ENCODE measurements at places on chromosomes 6 and 20.

DNA sequence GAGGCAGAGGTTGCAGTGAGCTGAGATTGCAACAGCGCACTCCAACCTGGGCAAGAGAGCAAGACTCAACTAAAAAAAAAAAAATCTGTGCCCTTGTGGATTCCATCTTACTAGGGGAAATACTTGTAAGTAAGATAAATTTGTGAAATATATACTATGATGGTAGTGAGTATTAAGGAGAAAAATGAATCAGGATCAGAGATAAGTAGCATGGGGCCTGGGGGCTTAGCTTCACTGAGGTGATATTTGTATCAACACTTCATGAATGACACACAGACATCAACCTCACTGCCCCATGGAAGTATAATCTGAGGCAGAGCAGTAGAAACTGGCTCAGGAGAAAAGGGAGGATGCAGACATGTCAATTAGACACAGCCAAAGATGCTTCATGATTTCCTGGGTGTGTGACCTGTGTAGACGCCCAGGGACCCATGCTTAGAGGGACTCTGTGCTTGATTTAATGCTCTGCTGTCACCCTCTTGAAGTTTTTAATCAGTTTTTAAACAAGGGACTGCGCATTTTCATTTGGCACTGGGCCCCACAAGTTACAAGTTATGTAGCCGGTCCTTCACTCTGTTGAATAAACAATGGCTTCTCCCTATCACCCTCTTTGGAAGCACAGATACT, 41.9 kb downstream of the PCNA start:
- no peak for DNase-seq

- no peak for DNase-seq
Observed at GRCh38 chr6:137698636-137699030, 168.4 kb upstream of the TNFAIP3 start.

DNA sequence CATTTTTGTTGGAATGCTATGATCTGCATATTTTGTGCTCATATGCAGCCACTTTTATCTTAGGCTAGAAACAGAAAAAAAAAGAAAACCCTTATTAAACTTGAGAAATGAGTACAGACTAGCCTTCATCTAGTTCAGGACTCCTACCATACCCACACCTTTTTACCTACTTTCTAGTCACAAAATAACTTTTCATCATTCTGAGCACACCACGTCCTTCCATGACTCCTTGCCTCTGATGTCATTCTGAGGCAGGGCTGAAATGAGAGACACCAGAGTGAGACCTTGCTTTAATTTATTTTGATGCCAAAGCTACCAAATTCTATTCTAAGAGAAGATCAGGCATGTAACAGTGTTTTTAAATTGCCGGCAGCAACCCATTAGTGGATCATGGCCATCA, 38.8 kb downstream of the SNX3 start:
- no peak for DNase-seq

DNA sequence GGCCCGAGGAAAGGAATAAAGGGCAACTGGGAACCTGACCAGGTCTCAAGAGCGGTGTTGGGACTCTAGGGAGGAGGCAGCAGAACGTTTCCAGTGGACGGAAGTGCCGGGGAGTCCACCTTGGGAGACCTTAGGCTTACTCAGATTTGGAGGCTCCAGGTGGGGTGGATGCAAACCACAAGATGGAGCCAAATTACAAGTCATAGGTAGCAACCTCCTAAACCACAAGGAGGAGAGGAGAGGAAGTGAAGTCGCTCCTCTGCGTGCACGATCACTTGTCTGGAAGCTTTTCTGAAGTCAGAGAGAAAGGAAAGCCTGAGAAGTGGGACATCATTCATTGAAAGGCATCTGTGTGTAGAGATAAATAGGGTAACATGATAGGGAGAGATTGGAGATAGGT, 9.3 kb downstream of the HLA-DOA start:
- DNase-seq: no peak

DNA sequence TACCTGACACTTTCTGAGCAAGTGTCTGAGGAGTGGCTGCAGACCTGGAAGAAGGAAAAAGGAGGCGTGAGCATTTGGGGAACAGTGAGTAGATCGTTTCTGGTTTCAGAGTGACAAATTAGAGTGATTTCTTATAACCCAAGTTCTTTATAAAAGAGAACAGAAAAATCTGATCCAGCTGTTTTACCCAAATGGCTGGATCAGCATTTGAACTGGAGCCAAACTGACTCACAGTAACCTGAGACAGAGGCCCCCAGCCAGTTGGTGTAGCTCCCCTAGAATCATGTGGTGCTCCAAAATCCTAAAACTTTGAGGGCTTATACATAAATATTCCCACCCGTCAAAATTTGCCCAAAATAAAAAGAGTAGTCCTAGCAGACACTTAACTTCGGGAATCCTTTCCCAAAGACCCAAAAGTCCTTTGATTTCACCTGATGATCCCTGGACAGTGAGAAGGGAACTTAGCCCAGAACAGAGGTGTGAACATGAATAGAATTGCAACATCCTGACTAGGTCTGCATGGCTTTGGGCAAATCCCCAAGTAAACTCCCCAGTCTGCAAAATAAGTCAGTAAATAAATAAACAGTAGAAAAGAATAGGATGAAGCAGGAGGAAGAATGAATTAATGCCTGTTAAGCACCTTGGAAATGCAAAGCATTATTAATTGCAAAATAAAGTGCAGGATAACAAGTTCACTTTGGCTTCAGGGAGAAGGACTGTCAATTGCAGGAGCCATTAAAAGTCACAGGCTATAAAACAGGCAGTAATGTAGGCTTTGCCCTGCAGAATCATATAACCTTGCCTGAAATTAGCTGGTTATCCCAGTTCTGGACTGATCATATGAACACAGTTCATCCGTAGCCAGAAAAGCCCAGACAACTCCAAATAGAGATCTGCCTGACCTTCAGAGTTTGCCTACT, 262.0 kb upstream of the JARID2 start:
- DNase-seq: no peak

- no peak for DNase-seq
Observed at GRCh38 chr20:62625516-62625915, 16.8 kb upstream of the SLCO4A1 start.

DNA sequence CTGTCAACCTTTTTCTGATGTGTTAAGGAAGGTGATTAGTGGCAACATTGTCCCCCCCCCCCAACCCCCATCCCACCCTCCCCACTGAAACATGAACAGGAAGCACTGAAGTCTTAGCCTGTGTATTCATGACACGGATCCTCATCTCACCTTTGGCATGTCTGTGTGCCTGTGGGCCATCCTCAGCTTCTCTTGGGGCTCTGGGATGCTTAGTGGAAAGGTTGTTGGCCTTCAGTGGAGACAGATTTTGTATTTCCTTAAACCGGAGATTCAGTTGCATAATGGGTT, 93.6 kb downstream of the RREB1 start:
- DNase-seq: no peak

GRCh38 chr6:21489826-21490225, 103.7 kb upstream of the SOX4 start:
- no peak for DNase-seq

DNA sequence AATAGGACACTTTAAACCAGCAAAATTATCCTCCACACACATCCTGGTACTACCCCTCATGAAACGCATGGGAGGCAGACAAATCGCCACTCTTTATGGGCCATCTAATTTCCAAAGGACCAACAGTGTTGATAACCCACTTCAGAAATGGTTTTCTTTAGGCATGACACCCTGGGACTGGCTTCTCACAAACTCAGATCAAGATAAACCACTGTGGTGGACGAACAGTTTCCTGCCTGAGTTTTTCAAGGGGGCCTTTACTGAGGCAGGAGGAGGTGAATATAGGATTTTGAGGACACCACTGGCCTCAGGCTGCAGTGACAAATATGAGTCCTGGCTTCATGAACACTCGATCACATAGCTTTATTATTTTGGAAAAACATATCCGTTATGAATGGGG, 26.0 kb downstream of the TRAM2 start:
- no peak for DNase-seq

GRCh38 chr6:35581633-35582032, 68.9 kb upstream of the TULP1 start:
- no peak for DNase-seq

DNA sequence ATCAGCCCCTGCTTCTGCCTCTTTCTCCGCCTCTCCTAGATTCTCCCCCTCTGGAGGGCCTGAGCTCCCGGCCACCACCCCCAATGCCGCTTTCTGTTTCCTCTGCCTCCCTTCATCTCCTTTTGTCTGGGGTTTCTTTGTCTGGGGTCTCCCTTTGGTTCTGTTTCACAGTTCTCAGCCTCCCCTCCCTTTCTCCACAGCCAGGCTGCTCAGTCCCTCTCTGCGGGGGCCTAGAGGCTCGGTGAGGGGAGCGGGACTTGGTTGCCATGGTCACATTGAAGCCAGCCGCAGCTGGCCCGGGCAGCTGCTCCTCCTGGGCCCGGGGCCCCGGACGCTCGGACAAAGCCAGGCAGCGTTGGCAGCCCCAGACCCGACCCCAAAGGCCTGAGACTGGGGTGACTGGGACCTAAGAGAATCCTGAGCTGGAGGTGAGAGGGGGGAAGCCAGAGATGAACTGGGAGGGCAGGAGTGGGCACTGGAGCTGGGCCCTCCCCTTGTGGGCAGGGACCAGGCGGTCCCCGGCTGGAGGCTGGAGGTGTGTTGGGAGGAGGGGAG, 3.5 kb upstream of the DDR1 start:
- DNase-seq: no peak

- DNase-seq: no peak
Observed at GRCh38 chr20:25188218-25188617, 7.3 kb upstream of the ENTPD6 start.

DNA sequence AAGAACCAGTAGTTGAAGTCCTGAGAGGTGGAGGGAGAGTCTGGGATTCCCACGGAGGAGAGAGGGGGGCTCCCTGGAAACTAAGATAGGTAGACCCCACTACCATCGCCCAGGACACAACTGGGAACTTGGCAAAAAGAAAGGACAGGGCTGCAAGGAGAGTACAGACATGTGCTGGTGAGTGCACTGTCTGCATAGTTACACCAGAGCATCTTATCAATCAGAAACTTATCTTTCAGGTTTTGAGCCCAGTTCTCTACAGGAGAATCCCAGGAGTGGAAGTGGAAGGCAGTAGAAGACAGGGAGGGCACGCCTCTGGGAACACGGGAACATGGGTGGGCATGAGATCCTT, 12.2 kb downstream of the NFKBIL1 start:
- no peak for DNase-seq

DNA sequence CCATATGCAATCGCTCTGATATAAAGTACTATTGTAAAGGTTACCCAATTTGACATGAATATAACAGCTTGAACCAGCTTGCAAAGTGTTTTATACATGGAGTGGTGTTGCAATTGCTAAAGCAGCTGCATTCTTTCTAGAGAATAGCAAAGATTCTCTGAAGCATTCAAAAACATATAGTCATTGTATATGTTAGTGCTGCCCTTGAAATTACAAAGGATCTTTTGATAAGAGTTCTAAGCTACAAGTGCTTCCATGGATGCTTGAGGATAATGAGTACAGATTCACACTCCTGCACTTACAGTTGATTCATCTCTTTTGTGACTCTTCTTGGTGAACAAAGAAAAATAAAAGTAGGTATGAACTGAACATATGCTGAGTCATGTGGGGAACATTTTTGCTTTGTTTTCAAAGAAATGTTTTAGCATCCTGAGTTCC, 175.7 kb downstream of the ALDH8A1 start:
- peak; percentile 7 for DNase-seq

DNA sequence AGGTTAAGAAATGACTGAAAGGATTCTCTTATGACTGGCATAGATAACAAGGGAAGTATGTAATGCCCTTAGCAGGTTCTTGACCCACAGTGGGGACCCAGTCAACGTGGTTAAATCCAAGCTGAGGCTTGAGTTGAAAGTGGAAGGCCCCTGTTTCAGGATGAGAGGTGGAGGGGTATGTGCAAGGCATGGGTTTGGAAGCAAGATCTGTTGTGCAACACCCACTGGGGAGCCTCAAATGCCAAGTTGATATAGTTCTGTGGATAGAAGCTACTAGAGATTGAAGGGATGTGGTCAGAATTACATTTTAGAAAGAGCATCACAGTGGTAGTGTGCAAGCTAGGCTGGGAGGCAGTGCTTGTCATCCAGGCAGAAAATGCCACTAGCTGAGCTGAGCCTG, 5.1 kb downstream of the PABPC1L start:
- DNase-seq: no peak

DNA sequence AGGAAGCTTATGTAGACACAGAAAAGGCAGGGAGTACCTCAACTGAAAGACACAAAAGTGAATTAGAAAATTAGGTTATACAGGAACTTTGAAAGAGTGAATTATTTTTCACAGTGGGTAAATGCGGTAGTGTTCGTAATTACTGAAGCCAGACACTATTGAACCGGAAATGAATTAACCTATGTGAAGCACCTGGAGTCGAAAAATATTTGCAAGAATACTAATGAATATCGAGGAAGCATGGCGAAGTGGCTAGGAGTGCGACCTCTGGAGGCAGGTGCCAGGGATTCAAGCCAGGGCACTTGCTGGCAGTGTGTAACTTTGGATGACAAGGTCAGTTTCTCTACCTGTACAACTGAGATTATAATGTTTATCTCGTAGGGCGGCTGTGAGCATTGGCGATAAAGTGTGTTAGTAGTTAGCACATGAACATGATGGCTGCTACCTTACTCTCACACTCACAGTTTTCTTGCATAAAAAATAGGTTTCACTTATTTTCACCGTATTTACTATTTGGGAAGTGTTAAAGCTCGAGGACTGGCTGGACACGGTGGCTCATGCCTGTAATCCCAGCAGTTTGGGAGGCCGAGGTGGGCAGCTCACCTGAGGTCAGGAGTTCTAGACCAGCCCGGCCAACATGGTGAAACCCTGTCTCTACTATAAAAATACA, 567 bp upstream of the SLC18B1 start:
- no peak for DNase-seq

DNA sequence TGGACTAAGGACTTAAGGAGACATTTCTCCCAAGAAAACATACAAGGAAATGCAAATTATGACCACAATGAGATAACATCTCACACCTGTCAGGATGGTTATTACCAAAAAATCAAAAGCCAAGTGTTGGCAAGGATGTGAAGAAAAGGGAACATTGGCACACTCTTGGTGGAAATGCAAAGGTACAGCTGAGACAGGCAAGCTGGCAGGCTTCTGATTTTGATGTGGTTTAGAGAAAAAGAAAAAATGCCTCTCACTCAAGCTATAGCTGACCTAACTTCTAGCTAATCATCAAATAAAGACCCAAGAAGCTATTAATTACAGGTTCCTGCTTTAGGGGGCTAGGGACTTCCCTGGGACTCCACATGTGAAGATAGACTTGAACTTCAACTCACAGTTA, 139.8 kb downstream of the THEMIS start:
- no peak for DNase-seq

GRCh38 chr20:59221049-59221706, 57.6 kb downstream of the ZNF831 start:
- DNase-seq: no peak

All from GM04503 (cell line).